ENCODE measurements at places on chromosomes 1 and 21.

GRCh38 chr1:94713472-94714141, 106.5 kb upstream of the SLC44A3 start:
- peak; percentile 90 for DNase-seq

- DNase-seq, result no peak
These were observed 61.9 kb downstream of the CD34 start for GRCh38 chr1:207849016-207849415.

DNA sequence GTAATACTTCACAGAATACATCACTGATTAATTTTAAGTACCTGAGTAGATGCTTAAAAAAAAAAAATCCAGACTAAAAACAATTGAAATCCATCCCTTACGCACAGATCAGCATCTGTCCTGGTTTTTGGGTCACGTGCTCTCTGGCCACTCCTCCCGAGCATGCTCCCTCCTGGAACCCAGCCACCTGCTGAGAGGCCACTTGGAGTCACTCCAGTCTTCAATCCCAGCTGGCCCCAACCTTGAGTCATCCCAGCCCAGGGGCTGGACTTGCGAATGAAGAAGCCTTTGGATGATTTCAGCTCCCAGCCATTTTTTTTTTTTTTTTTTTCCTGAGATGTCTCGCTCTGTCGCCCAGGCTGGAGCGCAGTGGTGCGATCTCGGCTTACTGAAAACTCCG, 8.9 kb downstream of the MAP1LC3C start:
- peak; percentile 7 for DNase-seq

DNA sequence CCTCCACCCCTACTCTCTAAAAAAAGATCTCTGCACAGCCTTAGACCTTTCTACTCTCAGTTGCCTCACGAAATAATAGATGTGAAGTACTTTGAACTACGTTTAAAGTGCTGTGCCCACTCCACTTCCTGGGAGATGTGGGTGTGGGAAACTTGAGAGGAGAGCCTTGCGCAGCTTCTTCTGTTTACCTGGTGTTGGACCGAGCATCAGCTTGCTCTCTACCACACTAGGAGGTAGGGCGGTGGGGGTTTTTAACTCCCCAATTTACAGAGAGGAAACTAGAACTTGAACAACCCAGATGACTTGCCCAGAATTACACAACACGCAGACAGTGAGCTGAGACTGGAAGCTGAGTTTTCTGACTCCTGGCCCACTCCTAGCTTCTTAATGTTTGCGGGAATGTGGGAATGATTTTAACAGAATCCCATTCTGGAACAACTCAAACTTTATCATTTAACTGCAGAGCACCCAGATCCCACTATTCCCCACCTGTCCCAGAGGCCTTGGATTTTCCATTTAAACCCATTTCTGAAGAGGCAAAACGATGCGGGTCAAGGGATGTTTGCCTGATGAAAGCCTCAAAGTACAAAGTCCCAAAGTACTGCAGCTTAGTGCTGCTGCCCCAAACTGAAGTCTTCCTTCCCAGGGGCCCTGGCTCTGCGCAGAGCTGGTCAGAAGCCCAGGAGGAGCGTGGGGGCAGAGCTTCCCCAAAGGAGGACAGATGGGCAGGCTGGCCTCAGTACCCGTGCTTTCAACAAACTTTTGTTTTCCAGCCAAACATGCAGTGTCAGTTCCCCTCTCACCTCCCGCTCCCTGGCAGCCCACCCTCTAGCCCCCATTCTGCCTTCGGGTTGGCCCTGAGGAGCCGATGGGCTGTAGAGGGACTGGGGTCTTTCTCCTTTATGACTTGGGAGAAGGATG, 19.0 kb downstream of the BTG2 start:
- no peak for DNase-seq

DNA sequence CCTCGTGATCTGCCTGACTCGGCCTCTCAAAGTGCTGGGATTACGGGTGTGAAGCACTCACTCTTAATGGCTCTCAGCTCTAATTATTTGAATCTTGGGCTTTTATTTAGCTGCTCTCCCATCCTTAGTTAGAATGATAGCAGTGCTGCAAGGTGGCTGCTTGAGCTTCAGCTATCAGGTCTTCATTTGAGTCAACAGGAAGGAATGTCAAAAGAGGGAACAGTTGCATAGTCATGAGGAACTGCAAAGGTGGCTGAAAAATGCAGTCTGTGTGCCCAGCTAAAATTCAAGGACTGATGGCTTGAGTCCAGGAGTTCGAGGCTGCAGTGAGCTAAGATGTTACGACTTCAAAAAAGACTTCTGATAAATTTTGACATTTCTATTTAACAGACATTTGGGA, 55.6 kb downstream of the UCK2 start:
- peak; percentile 35 for DNase-seq

- peak; percentile 63 for DNase-seq
These were observed 66.5 kb downstream of the KIRREL1 start for GRCh38 chr1:158059984-158060383.

GRCh38 chr1:31460027-31460426, 47.0 kb downstream of the SERINC2 start:
- peak; percentile 9 for DNase-seq

Data from iPS DF 19.7 (cell line).